Cerebellar cortex (tissue), 1 donor: ENCODE measurements at places on chromosomes 12 and 14.

DNA sequence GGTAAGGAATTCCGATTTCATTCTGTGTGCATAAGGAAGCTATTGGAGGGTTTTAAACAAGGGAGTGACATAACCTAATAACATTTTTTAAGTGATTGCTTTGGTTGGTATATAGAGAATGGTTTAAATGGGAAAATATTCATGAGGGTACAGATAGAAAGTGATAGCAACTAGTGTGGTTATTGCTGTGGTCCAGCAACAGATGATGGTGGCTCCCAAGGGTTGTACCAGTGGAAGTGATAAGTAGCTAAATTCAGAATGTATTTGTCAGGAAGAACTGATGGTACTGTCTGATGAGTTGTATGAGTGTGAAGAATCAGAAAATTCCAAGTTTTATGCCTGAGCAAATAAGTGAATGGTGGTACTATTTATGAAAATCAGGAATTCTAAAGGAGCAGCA is 2.6 kb upstream of the CNOT2 start:
- DNase-seq = no peak

DNA sequence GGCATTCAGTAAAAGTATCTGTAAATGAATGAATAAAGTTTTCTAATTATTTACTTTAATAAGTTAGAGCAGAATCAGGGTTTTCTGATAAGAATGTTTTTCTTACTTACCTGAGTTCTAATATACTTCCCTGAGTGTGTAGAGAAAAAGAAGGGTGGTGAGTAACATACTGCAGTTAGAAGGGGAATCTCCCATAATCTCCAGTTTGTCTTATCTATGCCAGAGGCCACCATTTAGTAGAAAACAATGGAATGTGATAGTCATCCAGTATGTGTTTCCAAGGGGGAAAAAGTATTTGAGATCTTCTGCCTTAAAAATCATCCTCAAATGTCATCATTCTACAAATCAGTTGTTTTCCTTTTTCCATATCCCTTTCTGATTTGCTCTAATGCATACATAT is 56.5 kb upstream of the PAWR start:
- no peak for DNase-seq

DNA sequence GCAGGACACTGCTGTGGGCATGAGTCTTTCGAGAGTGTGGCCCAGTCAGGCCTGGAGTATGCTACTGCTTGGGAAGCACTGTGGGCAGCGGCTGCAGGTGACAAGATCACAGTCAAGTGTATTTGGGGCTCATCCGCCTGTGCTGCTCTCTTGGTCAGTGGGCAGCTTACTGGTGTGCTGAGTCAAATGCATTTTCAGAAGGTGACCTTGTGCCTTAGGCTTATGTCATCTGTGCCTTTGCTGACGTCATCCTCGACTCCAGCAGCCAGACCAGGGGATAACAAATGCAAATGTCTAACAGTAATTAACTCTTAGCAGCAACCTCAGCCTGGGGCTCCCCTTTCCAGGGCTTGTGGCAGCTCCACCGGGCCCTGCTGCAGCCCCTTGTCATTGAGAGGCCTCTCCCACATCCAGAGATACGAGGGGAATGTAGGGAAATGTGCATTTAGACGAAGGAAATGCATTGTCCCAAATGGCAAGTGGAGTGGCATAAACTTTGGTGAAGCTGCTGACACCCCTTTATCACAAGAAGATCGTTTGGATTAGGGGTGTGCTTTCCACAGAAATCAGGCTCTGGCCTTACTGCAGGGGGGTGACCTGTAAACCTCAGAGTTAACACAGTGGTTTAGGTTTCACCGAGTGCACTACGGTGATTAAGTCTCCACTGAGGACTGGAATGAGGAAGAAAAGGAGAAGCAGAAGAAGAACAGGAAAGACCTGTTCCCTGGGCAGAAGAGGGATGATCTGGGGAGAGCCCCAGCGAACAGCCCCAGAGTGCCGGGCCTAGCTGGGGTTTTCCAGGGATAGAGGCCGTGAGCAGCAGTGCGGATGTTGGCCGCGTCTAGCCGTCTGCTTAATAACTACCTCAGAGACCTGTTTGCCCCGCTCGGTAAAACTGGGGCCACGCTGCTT is 39.7 kb downstream of the PSMA6 start:
- DNase-seq = no peak

GRCh38 chr12:12800406-12801180 is 12.6 kb upstream of the DDX47 start:
- no peak for DNase-seq

DNA sequence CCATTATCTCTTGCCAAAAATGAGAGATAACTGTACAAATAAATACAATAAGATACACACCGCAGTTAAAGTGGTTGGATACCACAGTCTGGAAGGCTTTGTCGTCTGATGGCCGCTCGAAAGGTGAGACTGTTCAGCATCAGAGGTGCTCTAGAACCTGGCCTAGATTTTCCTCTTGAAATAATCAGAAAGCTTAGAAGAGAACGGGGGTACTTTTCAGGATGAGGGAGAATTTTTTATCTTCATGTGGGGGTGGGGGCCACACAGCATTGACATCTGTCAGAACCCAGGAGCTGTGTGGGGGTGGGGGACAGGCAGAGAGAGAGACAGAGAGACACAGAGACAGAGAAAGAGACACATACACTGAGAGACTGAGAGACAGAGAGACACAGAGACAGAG is 90.5 kb downstream of the GALNT9 start:
- no peak for DNase-seq

- DNase-seq = no peak
Measured at GRCh38 chr14:89454996-89455395, 38.0 kb upstream of the FOXN3 start.

- no peak for DNase-seq
Measured at GRCh38 chr12:42541965-42542364, 47.6 kb downstream of the PRICKLE1 start.

- no peak for DNase-seq
Measured at GRCh38 chr12:96743606-96744005, 163.5 kb upstream of the NEDD1 start.

DNA sequence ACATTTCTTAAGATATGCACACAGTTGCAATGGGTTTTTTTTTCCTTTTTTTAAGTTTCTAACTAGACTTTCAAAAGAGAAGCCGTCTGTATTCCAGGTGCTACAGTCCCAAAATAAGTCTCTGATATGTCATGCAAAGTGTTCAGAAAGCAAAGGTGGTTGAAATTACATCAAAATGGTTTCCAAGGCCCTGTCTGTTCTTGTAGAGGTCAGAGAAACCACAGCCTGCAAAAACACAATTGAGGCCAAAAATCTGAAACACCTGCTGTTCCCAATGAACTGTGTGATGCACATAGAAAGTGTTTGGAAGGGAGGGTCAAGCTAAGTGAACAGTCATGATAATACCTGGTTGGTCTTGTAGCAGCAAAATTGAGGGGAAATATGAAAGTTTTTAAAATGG is 91.0 kb downstream of the VRK1 start:
- peak; percentile 69 for DNase-seq

GRCh38 chr14:32662211-32662610 is 276.5 kb upstream of the NPAS3 start:
- DNase-seq = no peak
